Mammary epithelial cell (primary cell): ENCODE measurements at places on chromosomes 13 and 19. TPM values are rescaled to one million over a fixed set of nuclear protein-coding genes. Genes with fewer than 3 reads are reported as not detected.

The CEACAM8 gene
- polyA plus RNA-seq, result not detected

The CYP2A6 gene
- not detected for polyA plus RNA-seq

- DNase-seq, result no peak
Measured at GRCh38 chr13:37257051-37257450, 151.6 kb upstream of the CSNK1A1L start.

DNA sequence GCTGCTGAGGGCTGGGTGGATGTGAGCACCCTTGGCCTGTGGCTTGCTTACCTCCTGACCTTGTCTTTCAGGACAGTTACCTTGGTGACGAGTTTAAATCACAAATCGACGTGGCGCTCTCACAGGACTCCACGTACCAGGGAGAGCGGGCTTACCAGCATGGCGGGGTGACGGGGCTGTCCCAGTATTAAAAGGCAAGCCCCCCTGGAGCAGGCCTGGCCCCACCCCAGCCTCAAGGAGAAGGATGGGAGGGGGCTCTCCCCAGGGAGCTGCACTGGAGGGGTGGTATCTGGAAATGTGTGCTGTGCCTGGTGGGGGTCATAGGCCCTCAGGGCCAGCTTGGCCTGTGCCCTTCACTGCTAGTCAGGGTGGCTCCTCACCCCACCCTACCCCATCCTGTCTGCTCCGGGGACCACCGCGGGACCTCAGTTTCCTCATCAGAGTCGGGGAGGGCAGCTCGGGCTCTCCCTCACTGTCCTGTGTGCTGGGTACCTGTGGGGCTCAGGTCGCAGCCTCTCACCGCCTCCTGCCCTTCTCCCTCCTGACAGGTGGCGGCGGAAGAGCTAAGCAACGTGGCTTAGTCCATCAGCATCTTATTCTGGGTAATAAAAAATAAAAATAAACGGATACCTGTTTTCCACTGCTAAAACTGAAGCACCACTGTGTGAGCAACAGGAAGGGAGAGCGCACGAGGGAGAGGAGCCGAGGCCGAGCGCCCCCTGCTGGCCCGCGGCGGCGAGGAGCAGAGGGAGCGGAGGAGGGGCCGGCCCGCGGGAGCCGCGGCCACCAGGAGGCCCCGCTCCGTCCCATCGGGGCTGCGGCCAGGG, 29.8 kb downstream of the CERS1 start:
- peak; percentile 39 for DNase-seq

DNA sequence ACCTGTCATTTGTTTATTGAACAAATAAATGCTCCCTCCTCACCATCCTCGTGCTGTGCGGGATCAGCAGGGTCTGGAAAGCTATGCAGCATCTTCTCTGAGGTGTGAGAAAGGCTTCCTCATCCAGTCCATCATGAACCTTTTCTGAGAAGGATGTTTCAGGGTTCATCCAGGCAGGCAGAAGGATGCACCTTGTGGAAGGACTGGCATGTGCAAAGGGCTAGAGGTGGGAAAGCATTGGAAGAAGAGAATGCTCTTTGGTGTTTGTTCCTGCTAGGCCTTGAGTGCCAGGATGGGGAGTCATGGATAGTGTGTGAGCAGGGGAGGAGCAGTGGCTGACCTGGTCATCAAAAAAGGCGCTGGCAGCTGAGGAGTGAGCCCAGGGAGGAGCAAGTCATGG, 6.6 kb downstream of the PALM start:
- DNase-seq, result no peak

- peak; percentile 66 for DNase-seq
Measured at GRCh38 chr13:43132257-43132656, 108.9 kb downstream of the DNAJC15 start.

GRCh38 chr13:102195566-102196462, 206.0 kb downstream of the FGF14 start:
- peak; percentile 27 for DNase-seq

DNA sequence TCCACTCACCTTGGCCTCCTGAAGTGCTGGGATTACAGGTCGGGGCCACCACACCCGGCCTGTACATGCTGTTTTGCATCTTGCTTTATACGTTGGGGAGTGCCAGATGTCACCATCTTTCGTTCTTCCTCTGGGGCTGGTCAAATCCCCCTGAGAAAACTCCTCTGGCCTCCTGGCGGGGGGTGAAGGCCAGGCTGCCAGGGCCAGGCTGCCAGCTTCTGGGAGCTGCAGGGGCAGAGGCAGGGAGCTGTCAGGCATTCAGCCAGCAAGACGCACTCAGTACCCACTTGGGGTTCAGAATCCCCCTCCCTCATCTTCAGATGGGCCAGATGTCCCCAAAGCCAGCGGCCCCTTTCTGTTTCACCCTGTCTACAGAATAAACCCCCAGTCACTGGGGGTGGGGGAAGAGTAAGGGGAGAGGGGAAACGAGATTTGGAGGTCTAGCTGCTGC, 16.1 kb downstream of the ZSWIM9 start:
- DNase-seq, result no peak

DNA sequence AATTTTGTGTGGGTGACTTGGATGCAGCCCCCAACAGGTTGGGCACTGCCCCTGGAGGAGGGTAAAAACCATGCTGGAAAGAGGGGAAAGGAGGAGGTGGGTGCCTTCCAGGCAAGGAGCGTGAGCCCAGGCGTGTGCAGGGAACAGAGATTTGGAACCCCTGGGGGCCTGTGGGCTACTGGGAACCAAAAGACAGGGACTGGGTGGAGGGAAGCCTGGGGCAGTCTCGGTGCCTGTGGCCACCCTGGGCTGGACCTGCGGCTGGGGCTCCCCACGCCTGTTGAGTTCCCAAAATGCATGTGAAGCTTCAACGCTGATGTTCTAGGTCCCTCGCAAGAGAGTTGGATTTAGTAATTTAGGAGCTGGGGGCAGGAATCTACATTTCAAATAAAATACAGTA, 24.8 kb downstream of the GGACT start:
- no peak for DNase-seq

DNA sequence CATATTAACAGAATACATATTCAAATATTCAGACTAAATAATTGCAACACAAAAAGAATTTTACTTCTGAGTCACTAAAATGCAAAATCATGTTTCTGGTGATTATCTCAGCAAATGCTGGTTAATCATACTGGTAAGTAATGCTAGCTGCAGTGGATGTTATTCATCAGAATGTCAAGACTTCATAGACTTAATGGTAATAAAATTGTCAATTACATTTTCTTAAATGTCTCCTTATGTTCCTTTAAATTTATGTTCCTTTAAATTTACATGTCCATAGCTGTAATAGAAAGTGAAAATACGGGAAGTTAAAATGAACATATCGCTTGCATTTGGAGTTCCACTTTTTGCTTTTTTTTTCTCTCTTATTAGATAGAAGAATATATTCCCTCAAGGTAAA, 853.0 kb downstream of the SLITRK6 start:
- peak; percentile 27 for DNase-seq

GRCh38 chr13:111893607-111894443, 173.1 kb upstream of the SOX1 start:
- no peak for DNase-seq

- DNase-seq, result no peak
Measured at GRCh38 chr19:38932425-38933179, 1.9 kb downstream of the MRPS12 start.
